Lower leg skin (tissue), 4 donors: ENCODE measurements at places on chromosomes 4 and X. TPM values are rescaled to one million over a fixed set of nuclear protein-coding genes. Genes with fewer than 3 reads are reported as not detected.

- no peak for DNase-seq
Observed at GRCh38 chr4:30842142-30842541, 122.0 kb downstream of the PCDH7 start.

DNA sequence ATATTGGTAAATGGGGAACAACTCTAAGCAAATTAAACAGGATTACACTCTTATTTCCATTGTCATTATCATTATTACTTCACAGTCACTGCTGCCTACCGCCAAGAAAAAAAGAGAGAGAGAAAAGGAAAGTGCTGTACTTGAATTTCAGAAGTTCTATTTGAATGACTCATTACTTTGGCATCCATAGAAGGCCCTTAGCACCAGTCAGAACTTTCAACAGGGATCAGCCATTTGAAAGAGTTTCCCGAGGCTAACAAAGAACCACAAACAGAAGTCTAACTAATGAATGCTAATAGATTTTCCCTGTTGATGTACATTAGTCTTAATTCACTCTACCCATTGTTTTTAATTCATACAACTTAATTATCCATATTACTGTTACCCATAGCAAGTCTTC lies 116.3 kb downstream of the SHROOM4 start:
- DNase-seq = no peak

GRCh38 chrX:13827298-13828090 lies 10.6 kb upstream of the GPM6B start:
- no peak for DNase-seq

- DNase-seq = no peak
Observed at GRCh38 chr4:108649863-108650211, 562 bp upstream of the OSTC start.

GRCh38 chr4:88524171-88524570 lies 595 bp upstream of the PYURF start:
- DNase-seq = no peak

- no peak for DNase-seq
Observed at GRCh38 chrX:102067966-102068723, 57.3 kb upstream of the TCEAL2 start.

DNA sequence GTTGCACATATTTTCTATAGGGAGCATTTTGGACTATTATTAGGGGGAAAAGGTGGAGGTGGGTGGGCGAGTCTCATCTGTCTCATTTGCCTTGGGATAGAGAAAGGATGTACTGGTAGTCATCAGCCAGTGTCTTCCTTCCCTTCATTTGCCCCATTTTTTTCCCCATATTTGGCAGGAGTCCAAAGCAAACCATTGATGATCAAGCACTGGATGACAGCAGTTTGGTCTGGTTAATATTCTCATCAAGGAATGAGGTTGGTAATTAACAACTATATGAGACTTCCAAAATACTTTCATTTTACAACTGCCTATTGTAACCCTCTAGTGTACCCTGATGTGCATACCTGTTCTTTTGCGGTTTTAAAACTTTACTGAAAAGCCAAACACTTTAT lies 22.6 kb upstream of the IGFBP7 start:
- DNase-seq = no peak

Gene SYP
- 0.88 TPM for total RNA-seq

Gene GAGE12E
- total RNA-seq = not detected
